Stimulated activated CD8-positive, alpha-beta memory T cell treated with anti-CD3 and anti-CD28 coated beads, Interleukin-15, amount 100 ng/mL, for 24 hours (primary cell): ENCODE measurements at places on chromosomes 2 and 18.

DNA sequence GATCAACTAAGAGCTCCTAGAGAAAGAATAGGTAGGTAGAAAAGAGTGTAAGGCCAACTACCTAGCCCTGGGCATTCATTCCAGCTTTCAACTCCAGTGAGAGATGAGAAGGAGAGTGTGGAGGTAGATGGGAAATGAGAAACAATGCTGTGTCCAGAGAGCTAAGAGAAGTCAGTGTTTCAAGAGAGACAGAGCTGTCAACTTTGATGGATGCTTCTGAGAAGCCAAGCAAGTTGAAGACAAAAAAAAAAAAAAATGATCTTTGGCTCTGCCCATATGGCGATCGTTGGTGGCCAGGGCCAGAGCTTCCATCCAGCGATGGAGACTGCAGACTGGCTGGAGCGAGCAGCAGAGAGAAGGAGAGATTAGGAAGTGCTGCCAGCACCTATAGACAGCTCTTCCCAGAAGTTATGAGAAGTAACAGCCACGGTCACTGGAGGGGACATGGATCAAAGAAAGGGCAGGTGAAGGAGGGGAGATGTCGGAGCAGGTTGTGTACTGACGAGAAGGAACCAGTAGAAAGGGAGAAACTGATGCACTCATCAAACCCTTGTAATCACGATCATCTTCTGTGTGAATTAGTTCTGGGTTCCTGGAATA, 112.4 kb upstream of the PPP1CB start:
- DNase-seq: no peak

DNA sequence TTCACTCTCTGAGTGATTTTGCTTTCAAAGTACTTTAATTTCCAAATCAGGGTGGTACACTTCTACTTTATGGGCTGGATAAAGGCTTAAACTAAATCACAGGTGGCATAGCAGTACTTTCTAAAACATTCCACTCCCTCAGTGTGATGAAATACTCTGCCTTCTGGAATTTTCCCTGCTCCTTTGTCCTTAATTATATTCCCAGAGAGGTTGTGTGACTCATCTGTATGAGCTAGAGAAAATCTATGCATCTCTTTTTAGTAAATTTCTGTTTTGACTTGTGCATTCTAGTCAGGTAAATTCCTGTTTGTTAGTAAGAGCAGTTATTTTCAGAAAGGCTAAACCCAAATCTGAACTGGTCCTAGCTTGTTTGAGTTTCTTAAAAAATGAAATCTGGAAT, 29.0 kb upstream of the PLA2R1 start:
- no peak for DNase-seq

GRCh38 chr2:168243061-168243460, 4.3 kb downstream of the STK39 start:
- DNase-seq: no peak

DNA sequence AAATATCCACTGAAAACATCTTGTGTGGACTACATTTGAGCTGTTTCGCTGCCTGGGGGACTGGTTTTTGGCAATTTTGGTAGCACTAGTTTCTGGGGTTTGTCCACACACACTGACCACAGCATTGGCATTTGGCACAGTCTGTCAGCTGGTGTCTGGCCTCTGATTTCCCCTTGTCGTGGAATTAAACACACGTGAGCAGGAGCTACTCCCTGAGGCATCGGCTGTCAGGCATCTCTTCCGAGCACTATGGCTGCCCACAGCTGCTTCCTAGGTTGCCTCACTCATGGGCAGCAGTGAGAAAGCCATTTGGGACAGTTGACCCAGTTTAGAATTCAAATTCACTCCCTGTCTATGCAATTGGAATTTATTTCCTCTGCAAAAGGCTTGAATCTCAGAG, 46.8 kb upstream of the FZD5 start:
- no peak for DNase-seq

GRCh38 chr2:85132397-85132796, 795 bp upstream of the TCF7L1 start:
- no peak for DNase-seq

DNA sequence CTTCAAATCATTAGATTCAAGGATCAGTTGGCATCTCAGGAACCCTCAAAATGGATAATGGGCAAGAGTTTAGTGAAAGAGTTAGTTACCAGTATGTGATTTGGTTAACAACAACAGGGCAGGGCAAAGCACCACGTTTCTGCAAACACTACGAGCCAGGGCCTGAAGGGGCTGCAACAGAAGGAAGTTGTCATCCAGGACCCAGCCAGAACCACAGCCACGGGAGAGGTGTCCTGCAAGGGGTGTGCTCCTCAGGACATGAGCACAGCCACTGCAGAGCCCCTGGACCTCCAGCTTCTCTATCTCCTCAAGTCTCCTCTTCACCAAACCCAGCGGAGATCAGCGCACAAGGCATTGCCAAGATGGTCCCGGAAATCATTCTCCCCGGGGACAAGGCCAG, 173.3 kb upstream of the PIEZO2 start:
- DNase-seq: no peak

DNA sequence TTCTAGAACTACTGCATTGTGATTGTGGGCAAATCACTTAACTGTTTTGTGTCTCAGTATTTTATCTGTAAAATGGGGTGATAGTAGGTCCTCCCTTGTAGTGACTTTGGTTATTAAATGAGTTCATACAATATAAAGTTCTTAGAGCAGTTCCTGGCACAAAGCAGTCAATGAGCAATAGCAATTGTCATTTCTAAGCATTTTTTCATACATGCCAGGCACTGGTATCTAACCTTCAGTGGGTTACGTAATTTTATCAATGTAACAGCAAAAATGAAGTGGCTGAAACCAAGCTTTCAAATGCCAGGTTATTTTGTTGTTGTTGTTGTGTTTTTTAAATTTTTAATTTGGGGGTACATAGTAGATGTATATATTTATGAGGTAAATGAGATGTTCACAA, 401.9 kb downstream of the MEIS1 start:
- DNase-seq: no peak

GRCh38 chr2:33763671-33764310, 164.7 kb upstream of the FAM98A start:
- DNase-seq: no peak

DNA sequence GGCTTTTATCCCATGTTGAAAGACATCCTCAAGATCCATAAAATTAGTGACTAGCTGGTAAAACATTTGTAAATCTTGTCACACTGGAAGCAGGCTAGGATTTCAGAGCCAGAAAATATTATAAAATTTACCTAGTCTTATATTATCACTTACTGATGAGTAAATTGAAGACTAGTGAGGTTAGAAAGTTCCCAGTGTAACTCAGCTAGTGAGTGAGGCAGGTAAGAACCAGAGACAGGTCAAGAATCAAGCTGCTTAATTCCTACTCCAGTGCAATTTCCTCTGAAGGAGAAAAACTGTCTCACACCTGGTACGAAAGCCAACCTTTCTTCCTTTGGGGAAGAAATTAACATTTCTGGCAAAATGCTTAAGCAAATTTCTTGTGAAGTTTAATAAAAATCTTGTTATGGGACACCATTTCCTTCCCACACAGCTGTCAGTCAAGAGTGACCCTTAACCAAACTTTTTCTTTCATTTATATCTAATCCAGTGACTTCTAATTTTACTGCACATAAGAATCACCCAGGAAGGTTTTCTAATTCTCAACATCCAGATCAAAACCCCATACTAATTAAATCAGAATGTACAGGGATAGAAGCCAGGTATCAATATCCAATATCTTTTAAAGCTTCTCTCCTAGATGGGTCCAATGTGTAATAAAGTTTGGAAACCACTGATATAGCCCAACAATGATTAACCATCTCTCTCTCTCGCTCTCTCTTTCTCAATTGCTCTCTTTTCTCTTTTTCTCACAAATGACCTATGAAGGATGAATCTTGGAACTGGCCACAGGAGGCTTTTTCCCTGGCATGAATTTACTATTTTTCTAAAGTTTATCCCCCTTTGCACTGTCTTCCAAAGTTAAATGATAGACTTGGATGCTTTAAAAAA, 264.3 kb upstream of the SLC39A10 start:
- DNase-seq: no peak

DNA sequence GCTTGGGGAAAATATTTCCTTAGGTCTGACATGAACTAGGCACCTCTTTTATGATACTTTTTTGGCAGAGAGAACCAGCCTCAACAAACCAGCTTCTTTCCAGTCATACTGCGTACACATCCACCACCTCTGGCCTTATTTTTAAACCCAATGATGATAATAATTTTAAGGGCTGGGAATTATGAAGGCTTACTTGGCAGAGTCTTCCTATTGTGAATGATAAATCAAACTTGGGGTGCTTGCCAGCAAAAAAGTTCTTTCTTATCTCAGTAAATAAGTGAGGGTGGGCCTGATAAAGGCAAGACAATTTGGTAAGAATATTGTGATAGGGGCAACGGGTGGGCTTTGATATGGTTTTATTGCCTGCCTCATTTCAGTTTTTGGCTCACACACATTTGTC, 1230.2 kb upstream of the ZEB2 start:
- no peak for DNase-seq

DNA sequence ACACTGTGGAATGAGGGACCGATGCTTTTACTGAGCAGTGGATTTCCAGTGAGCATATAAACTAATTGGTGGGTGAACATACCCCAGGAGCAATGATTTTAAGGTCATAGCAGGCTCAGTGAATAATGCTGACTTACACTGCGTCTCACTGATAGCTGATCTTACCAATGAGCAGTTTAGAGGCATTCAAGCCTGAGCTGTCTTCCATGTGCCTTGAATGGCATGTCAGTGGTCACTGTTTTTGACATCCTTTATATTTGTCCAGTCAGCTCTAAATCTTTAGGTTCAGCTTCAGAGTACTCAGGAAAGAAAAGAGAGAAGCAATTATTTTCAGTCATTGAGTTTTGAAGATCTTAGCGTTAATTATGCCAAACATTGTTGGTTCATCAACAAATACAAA, 88.3 kb downstream of the CAMKMT start:
- no peak for DNase-seq

- DNase-seq: no peak
Measured at GRCh38 chr2:111634050-111634794, 249.8 kb downstream of the ANAPC1 start.

GRCh38 chr18:9356976-9357375, 22.4 kb downstream of the TWSG1 start:
- DNase-seq: no peak

- DNase-seq: no peak
Measured at GRCh38 chr2:40485318-40485717, 33.4 kb upstream of the SLC8A1 start.

DNA sequence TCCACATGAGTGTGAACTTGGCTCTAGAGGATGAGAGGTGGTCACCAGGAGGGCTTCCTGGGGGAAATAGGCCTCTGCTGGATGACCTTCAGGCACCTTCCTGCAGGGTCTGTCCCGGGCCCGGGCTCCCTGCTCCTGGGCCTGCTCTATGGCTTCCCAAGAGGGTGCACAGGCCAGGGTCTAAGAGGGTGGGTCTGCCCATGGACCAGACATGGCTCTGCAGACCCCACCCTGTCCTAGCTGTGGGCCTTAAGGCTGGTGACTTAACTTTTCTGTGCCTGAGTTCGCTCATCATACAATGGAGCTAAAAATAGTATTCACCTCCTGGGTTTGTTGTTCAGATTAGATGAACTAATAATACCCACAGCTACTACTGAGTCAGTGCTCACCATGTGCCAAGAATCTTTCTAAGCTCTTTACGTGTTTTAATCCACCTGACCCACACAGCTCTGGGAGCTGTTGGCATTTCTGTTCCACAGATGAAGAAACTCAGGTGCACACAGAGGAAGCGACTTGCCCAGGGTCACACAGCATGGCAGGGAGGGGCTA, 14.4 kb downstream of the INHBB start:
- no peak for DNase-seq

DNA sequence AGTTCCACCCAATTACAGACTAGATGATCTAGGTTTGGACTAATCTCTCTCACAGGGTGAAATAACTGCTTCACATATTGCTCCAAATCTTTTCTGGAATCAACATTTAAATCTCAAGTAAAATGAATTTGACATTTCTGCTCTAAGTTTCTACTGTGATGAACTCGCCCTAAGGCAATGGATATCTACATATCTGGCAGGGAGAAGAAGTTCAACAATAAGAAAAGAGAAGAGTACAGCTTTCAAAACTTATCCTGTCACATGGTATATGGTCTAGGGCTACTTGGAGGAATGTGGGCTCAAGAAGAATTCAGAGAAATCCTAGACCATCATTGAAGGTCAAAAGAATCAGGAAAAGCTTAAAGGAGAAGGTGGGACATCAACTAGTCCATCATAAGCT, 440.2 kb downstream of the MBD2 start:
- DNase-seq: no peak

- DNase-seq: no peak
Measured at GRCh38 chr2:38374984-38375383, 2.1 kb downstream of the ATL2 start.

GRCh38 chr2:164981217-164981990, 26.1 kb upstream of the SLC38A11 start:
- no peak for DNase-seq

- DNase-seq: no peak
Measured at GRCh38 chr18:564708-565561, 15.2 kb upstream of the CETN1 start.

GRCh38 chr2:95269036-95269680, 5.1 kb upstream of the PROM2 start:
- no peak for DNase-seq

GRCh38 chr18:13280070-13280795, 61.7 kb downstream of the LDLRAD4 start:
- no peak for DNase-seq

- DNase-seq: no peak
Measured at GRCh38 chr2:88698498-88699233, 7.2 kb downstream of the RPIA start.

DNA sequence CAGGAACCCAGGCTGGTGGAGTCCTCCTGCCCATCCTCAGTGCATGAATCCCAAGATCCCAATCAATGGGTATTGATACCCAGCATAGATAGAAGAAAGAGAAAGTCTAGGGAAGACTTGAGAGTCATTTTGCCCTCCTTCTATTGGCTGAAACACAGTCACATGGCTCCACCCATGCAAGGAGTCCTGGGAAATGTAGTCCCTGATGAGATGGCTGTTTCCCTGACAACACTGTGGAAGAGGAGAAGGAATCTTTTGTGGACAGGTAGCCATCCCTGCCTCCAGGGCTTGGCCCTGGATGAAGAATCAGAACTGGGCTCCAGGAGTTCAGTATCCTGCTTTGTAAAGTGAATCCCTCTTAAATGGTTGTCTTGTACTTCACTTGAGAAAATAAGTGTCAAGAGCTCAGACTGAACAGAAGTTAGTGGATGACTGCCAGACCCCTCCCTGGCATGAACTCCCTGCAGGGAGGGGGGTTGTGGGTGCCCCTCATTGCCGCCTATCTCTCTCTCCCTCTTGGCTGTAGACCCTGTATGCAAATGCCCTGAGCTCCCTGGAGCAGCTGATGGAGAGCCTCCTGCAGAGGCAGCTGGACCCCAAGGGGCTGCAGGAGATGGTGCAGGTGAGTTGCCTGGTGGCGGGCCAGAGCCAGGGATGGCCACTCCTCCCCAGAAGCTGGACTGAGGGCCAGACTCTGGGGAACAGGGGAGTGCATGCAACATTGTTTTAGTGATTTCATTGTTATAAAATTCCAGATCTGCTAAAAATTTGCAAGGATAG, 36.1 kb downstream of the MROH2A start:
- DNase-seq: no peak

GRCh38 chr2:120741571-120742561, 6.2 kb downstream of the GLI2 start:
- DNase-seq: no peak
